Psoas muscle (tissue), 8 donors: ENCODE measurements at places on chromosomes 11 and 22. TPM values are rescaled to one million over a fixed set of nuclear protein-coding genes. Genes with fewer than 3 reads are reported as not detected.
A peak's percentile ranks its signal among the peaks of the same experiment; 100 is the strongest.

GRCh38 chr11:59459916-59460315 lies 3.2 kb downstream of the OR4D6 start:
- no peak for DNase-seq

- peak; percentile 42 for DNase-seq
Observed at GRCh38 chr11:27209562-27210005, 153.4 kb downstream of the CCDC34 start.

- DNase-seq = no peak
Observed at GRCh38 chr11:46452918-46453517, 61.4 kb upstream of the CHRM4 start.

DNA sequence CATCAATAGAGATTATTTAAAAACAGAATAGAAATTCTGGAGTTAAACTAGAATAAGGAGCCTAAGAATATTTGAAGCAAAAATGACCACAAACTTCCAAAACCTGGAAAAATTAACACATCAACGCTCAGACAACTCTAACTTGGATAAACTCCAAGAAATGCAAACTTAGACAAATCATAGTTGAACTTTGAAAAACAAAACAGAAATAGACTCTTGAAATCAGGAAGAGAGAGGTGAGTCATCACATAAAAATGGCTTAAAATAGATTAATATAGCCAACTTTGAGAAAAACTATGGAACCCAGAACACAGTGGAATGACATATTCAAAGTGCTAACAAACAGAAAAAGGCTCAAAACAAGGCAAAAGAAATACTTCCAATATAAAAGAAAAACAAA lies 974.2 kb downstream of the JRKL start:
- no peak for DNase-seq

GRCh38 chr11:113689768-113690618 lies 16.1 kb downstream of the TMPRSS5 start:
- DNase-seq = no peak

DNA sequence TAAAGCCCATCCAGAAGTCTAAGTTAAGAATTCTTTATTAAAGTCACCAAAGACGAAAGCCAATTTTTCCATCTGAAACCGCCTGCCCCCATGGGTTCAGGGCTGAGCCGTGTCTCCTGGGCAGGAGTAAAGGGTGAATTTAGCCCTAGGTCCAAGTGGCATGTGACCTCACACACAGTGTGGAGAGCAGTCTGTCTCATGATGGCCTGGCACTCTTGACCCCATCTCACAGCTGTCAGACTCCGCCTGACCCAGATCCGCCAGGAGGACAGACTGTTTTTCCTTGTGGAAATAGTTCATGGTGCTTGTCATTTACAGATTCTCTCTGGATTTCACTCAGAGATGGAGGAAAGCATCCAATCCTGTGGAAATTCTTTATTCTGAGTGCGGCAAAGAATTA lies 109.7 kb downstream of the GALNT18 start:
- peak; percentile 79 for DNase-seq

DNA sequence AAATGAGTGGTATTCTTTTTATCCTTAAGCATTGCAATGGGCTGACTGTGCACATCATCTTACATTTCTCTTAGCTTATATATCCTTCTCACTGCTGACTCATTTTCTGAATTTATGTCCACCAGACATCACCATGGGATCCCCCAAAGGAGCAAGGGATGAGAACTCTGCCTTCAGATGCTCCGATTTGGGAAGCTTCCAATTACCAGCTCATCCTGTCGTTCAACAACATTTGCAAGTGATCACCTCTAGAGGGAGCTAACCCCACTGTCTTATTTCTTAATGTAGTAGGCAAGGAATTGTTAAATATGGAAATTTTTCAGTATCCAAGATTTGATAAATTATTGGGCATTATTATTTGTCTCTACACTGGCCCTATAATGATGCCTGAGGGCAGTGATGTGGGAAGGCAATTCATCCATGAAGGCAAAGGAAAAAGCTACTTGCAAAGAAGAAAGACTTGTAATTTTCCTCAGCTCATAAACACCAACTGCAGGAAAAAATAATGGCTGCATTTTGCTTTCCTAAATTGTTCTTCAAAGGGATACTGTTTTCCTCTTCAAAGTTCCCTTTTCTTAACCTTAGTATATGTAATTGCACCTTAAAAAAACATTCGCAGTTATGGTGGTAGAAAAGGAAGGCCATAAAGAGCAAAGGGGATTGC lies 102.4 kb upstream of the FSHB start:
- DNase-seq = no peak

GRCh38 chr22:29877620-29878019 lies 5.4 kb upstream of the MTMR3 start:
- no peak for DNase-seq

GRCh38 chr22:38069372-38070249 lies 12.4 kb downstream of the PICK1 start:
- DNase-seq = peak; percentile 96

The CSNK2A3 gene
- total RNA-seq = 0.52 TPM

The CHRNA10 gene
- 1.4 TPM for total RNA-seq
